Natural killer cell (primary cell): ENCODE measurements at places on chromosomes 3 and 15. TPM values are rescaled to one million over a fixed set of nuclear protein-coding genes. Genes with fewer than 3 reads are reported as not detected.

TMIE gene
- not detected for total RNA-seq

- no peak for DNase-seq
Measured at GRCh38 chr15:70856884-70857561, 3.1 kb upstream of the LARP6 start.

DNA sequence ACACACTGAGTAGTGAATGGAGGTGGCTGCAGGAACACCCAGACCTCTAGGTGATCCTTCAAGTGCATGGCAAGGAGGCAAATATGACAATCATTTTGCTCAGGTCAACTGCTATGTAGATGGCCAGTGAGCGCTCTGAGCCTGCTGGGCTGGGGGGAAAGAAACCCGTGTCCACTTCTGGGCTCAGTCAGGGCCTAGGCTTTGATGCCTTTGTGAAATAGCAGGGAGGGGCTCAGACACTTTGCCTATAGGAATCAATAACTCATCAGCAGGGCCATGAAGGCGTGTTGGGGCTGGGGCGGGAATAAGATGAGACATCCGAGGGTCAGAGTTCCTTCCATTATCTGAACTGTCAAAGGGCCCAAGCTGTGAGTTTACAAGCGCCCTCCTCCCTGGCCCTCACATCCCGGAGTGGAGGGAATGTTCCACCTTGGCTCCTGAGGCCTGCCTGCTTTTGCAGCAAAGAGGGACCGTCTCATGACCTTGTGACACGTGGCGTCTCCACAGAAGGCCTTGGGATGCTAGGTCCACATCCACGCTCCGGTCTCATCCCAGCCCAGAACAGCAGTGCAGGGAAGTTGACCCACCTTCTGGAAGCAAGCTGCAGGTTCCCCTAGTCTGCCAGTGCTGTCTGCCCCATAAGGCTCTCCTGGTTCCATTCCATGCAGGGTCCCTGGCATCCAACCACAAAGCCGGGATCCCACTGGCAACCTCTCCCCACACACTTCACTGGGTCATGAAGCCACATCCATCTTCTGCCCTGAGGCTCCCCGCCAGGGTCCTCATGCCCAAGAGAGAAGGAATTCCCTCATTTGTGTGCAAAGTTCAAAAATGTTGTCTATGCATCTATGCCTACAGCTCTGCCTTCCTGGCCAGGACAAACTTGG is 78.4 kb downstream of the CHSY1 start:
- DNase-seq: no peak

GRM7 gene
- not detected for total RNA-seq

TATDN2 gene
- total RNA-seq: 75.6 TPM

PAQR9 gene
- total RNA-seq: not detected

DNA sequence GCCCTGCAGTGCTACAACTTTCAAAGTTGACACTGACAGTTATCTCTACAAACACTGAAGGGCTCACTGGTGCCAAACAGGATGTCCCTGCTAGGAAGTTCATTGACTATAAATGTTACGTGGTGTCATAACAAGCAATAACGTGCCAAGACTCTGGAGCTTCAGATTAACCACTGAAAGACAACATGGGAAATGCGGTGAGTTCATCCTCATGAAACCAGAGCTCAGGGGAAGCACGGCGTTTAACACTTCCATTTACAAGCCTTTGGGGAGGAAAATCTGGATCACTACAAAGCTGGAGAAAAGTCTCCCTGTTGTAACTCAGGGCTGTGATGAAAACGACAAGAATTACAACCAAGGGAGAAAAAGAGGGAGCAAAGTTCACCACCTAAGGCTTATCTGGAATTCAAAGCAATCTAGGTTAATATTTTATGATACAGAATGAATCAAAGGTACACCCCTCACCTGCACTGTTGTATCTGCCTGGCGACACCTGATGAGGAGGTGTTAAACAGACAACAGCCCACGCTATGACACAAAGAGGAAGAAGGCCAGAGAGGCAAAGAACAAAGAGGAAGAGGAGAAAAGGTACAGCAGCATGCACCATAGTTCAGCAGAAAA is 27.0 kb downstream of the SHQ1 start:
- DNase-seq: peak; percentile 45
